RKO (cell line): ENCODE measurements at places on chromosomes 7 and 10.
A peak's percentile ranks its signal among the peaks of the same experiment; 100 is the strongest.

DNA sequence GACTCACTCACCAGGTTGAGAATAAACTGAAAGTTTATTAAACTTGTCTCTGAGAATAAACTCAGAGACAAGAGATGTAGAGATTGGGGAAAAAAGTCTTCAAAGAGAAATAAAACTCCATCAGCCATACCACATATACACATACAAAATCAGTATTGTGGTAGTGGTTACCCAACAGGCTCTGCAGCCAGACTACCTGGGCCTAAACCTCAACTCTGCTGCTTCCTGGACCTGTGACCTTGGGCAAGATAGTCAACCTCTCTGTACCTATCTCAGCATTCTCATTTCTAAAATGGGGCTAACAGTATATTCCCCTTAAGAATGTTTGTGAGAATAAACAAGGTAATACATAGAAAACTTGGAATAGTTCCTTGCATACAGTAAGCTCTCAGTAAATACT, 15.3 kb downstream of the TPK1 start:
- DNase-seq = no peak

DNA sequence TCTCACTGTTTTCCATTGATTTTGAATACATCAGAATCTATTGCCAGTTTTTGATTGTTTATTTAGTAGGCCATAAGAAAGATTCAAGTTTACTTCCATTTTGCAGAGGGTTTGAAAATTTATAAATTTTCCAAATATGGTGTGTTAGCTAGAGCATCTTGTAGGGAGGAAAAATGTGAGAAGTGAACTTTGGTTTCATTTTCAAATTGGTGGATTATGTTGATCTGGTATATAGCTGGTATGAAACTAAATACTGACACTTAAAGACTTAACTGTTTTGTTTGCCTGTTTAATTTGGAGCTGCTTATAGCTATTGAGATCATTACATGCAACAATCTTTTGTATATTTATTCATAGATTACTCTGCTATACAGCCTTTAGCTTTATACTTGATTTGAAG, 108.1 kb downstream of the ADAM22 start:
- no peak for DNase-seq

GRCh38 chr10:2882628-2883027, 184.7 kb upstream of the PFKP start:
- DNase-seq = no peak

DNA sequence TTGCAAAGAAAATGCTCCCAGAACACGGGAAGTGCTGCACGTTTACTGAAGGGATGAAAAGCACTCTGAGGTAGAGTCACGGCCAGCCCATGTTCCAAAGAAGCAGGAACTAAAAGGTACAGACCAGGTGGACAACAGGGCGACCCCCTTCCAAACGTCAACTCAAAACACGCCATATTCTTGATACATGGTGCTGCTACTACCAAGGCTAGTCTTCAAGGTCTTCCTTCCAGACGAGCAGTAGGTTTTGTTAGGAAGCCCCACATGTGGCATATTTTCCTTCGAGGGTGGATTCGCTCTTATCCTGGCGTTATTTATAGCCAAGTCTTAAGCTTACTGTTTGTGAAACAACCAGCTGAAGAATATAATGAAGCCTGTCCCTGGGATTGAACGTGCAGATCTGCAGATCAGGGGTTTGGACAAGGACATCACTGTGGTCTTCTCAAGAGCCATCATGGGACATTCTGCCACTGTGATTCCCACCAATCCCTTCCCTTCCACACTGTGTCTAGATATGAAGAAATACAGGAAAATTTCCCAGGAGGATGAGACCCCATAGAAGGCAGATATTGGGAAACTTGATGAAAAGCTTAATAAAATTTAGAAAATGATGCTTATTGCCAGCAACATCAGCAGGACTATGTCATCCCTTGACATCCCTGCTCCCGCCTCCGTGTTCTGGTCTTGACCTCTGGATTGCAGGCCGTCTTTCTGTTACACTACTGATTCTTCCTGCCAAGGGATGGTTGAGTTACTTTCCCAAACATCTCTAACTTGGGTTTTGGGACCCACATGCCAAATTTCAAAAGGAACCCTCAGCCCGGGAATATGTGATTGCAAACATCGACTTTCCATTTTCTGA, 734.4 kb downstream of the PARD3 start:
- no peak for DNase-seq

- DNase-seq = no peak
Observed at GRCh38 chr7:25399000-25399750, 170.9 kb upstream of the NPVF start.

DNA sequence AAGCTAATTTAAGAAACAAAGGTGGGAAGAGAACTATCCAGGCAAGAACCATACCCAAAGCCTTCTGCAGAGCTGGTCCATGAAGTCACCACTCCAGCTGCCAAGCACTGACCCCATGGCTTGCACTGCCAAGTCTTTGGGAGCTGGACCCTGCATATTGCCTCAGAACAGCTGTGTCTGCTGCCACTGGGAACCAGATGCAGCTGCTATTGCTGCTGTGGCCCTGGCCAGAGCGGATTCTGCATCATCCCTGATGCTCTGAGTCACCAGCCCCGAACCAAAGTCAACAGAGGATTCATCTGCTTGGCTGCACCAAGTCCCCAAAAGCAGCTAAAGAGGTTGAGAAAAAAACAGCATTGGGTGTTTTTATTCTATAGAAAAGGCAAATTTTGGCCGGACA, 39.2 kb upstream of the GSAP start:
- peak; percentile 77 for DNase-seq

DNA sequence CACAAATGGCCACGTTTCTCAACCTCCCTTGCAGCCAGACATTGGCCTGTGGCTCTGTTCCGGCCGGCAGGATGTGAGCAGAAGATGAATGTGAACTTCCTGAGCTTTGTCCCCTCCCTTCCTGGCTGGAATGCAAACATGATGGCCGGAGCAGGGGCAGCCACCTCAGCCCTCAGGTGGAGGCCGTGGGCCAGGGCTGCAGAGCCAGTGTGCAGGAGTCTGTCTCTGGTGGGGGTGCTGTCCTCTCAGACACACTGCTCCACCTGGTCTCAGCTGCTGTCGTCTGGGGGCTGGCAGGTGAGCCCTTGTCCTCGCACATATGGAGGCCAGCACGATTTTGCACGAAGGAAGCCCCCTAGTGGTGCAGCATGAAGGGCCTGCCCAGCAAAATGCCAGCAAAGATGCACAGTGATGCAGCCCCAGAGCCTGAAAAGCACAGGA, 25.3 kb upstream of the PWWP2B start:
- no peak for DNase-seq

DNA sequence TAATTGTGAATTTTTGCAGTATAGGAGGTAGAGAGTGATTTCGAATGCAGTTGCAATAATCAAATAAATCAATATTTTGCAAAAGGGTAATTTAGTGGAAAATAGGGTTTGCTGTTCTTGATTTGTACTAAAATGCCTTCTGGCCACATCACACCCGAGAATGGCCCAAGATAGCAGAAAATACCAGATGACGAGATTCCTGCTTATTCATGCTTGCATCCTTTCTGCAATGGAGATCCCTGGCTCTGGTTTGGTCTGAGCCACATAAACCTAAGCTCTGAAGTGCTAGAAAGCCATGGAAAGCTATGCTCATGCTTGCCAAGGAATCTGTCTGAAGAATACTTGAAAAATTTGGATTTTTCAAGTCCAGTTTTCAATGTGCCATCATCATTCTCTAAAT, 634.2 kb upstream of the COBL start:
- no peak for DNase-seq

GRCh38 chr7:108328174-108328651, 128.0 kb downstream of the NRCAM start:
- no peak for DNase-seq

- DNase-seq = no peak
Observed at GRCh38 chr7:92729751-92730150, 106.6 kb downstream of the CDK6 start.

DNA sequence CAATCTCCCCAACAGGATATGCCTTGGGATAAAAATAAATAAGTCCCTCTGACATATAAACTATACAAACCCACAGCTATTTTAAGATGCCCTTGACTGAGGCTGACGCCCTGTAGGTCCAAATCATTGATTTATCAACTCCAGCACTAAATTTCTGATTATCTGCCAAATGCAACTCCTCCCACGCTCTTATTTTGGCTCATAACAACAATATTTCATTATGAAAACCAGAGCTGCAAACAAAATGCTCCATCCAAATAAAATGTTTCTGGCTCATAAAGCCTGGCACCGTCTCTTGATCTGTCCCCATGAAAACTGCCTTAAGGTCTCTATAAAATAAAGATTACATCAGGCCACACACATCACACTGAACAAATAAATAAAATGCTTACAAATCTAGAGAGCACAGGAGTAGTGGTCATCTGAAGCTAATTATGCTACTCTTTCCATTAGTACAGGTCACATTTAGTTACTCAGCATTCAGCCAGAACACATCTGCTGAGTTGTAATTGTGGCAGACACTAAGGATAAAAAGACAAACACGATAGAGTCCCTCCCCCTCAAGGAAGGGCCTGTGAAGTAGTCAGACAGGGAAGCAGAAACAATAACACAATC, 28.8 kb downstream of the CACUL1 start:
- no peak for DNase-seq

DNA sequence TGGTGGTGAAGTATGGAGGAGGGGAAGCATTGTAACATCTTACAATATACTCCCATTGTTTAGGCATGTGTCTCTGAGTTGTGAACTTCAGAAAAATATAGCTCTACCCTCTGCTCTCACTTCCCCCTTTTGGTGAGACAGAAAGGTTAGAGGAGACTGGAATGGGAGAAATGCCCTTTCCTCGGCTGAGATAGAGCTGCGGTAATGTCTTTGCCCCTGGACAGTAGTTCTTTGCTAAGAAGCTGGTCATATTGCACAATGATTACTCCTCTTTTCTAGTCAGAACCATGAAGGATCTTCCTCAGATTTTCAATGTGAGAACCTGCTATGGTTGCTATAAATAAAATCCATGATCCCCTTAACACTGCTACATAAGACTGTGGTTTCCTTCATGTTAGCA, 171.0 kb downstream of the SEM1 start:
- no peak for DNase-seq

DNA sequence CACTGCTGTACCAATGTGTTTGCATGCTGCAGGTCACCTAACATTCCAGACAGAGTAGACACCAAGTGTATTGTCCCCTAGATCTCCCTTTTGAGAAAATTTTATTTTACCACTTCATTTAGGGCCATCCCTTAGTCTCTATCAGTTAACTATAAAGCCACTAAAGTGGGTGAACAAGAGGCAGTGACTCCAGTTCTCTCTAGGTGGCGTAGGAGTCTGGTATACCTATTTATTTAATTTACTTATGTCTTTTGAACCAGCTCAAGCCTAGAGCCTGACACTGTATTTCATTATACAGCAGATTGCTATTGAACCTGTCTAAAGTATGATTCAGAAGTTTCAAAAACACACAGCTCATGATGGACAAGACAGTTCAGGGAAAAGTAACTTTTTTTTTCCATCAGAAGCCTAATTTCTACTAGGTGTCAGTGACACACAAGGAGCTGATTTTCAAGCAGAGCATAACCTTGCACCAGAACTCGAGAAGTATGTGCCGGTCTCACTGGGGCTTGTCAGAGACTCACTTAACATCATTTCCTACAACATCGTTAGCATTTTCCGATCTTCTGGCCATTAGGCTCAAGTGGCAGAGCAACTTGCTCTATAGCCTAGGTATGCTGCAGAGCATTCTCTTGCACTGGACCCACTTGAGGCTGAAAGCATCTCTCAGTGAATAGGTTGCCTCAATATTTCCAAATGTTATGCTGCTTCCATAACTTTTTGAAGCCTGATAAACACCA, 175.4 kb downstream of the CDC14C start:
- peak; percentile 33 for DNase-seq

DNA sequence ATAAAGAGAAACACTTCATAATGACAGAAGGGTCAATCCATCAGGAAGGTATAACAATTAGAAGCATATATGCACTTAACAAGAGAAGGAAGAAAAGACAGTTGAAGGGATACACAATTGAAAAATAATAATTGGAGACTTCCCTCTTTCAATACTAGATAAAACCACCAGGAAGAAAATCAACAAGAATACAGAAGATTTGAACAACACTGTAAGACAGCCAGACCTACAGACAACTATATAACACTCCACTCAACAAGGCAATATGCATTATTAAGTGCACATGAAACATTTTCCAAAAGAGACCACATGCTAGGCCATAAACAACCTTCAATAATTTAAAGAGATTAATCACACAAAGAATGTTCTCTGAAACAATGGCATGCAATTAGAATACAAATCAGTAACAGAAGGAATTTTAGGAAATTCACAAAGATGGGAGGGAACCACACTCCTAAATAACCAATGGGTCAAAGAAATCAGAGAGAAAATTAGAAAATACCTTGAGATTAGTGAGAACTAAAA, 35.1 kb downstream of the ZNF438 start:
- DNase-seq = peak; percentile 90

- DNase-seq = peak; percentile 80
Observed at GRCh38 chr10:99431190-99431760, 851 bp upstream of the GOT1 start.

- peak; percentile 30 for DNase-seq
Observed at GRCh38 chr10:110758898-110759297, 112.8 kb upstream of the PDCD4 start.

- DNase-seq = no peak
Observed at GRCh38 chr7:94782777-94783176, 124.6 kb upstream of the PPP1R9A start.

GRCh38 chr7:34747867-34748727, 90.1 kb downstream of the NPSR1 start:
- peak; percentile 40 for DNase-seq

GRCh38 chr10:73819513-73820093, 8.2 kb upstream of the NDST2 start:
- DNase-seq = no peak

DNA sequence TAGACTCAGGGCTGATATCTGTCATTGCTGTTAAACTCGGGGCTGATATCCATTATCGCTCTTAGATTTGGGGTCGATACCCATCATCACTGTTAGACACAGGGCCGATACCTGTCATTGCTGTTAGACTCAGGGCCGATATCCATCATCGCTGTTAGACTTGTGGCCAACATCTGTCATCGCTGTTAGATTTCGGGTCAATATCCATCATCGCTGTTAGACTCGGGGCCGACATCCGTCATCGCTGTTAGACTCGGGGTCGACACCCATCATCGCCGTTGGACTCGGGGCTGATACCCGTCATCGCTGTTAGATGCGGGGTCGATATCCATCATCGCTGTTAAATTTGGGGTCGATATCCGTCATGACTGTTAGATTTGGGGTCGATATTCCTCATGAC, 54.8 kb downstream of the BEND7 start:
- no peak for DNase-seq

DNA sequence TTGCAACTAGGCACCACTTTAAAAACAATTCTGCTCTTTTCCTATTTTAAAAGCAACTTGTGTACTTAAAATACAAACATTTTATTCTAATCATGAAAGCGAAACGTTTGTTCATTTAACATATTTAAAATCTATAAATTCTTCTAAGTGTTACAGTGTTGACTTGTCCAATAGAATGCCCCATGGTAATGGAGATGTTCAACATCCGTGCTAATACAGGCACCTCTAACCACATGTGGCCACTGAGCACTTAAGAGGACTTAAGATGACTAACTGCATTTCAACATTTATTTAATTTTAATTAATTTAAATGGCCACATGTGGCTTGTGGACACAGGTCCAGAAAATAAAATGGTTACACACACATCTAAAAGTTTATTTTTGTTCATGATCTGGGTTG, 115.1 kb downstream of the TPK1 start:
- no peak for DNase-seq
